ENCODE measurements at places on chromosomes 11 and 22.

DNA sequence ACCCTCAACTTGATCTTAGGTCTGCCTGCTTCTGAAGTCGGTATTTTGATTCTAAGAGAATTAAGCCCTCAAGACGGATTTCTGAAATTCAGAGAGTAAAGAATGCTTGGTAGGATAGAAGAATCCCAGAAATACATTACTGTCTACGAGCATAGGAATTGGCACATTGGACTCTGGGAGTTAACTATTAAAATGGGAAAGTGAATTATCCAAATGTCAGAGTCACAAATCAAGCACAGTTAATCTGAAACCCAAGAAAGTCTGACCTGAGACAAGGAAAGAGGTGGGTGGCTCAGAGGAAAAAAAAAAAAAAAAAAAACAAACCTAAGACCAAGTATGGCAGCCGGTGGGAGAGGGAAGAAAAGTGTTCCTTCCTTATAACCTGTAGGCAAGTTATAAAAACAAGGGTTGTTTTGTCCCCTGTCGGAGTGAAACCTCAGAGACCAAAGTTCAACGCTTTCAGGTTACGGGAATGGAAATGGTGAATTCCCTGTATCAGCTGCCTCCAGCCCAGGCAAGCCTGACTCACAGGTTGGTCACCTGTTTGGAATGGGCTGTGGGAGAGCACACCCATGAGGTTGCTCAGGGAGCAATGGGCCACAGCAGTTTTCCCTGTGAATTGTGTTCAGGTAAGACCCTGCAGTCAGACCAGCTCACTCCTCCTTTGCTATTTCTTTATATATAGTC, 139.0 kb downstream of the ETS1 start:
- DNase-seq = no peak

- peak; percentile 28 for DNase-seq
Observed at GRCh38 chr11:9574622-9575259, 1.3 kb downstream of the WEE1 start.

GRCh38 chr11:88266157-88266556, 71.4 kb downstream of the CTSC start:
- no peak for DNase-seq

- no peak for DNase-seq
Observed at GRCh38 chr22:22705328-22706100, 61.1 kb downstream of the GGTLC2 start.

GRCh38 chr11:94926698-94927237, 46.6 kb downstream of the CWC15 start:
- no peak for DNase-seq

DNA sequence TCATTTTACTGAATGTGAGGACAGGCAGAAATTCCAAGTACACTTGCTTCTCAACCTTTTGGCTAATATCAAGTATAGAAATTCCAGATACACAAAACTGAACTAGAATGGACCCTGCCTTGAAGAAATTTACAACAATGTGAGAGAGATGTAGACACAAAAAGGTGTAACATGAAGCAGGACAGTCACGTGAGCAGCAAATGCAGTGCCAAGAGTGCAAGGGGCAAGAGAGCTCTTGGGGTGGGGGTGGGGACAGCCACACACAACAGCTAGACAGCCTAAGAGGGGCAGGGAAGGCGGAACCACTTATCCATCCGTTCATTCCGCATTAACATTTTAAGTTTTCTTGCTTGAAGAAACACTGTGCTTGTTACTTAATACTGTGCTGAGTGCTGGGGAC, 28.9 kb downstream of the PLEKHA7 start:
- no peak for DNase-seq

GRCh38 chr11:12362857-12363256, 14.5 kb upstream of the PARVA start:
- DNase-seq = no peak

DNA sequence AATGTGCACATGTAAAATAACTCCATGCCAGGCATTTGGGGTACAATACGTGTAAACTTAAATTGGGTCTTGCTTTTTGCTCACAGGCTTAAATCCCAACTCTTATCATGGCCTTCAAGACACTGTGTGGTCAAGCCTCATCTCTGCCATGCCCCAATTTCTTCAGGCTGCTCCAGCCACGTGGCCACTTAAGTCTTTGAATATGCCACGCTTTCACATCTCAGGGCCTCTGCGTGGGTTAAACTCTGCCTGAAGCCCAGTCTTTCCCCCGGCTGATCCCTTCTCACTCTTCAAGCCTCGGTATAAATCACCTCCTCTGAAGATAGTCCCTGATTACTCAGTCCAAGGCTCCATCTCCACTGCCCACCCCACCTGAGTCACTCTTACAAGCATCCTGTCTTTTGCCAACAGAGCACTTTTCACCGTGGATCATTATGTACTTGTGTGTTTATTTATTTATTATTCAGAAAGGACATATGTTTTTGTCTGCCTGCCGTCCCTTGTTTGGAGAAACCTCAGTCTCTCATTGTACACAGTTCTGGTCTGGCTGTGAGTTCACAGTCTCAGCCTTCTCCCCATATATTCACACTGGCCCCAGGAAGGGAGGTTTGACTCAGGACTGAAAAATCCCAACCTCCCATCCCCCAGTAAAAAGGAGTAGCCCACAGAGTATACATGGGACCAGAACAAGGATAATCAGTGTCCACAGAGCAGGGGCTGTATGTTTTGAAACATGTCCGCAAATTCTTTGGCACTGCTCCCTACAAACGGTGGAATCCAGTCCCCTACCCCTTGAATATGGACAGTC, 344.7 kb downstream of the MN1 start:
- DNase-seq = no peak

DNA sequence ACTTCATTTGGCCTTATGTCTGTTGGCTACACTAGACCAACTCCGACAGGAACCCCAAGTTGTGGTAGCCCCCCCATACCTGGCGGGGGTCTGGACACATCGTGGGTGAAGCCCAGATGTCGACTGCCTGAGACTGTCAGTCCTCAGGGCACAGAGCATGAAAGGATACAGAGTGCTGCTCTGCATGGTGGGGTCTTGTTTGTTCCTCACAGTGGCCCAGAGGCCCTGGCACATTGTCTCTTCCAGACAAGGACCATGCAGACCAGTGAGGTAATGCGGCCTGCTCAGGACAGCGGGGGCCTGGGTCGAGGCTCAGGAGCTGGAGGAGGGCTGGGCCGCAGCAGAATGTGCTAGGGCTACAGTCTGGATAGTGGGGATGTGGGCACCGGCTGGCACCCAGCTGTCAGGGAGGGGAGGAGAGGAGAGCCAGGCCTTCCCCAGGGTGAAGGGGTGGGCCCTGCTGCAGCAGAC, 14.6 kb downstream of the CAPN5 start:
- DNase-seq = no peak

- peak; percentile 95 for DNase-seq
Observed at GRCh38 chr22:38870312-38870741, 1.7 kb downstream of the CBX6 start.

DNA sequence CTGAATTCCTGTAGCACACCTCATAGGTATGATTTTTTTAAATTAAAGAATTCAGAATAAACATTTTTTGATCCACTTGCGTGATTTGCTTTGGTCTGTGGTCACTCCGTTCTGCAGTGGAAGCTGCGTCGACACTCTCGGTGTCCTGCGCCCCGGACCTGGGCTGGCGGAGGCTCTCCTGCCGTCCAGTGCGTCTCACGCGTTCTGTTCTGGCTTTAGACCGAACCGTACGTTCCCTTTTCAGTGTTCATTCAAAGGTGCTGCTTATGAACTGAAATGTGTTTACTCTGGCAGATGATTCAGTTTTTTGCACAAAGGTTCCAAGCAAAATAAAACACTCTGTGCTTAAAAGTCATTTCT, 38.2 kb downstream of the CTTN start:
- no peak for DNase-seq

DNA sequence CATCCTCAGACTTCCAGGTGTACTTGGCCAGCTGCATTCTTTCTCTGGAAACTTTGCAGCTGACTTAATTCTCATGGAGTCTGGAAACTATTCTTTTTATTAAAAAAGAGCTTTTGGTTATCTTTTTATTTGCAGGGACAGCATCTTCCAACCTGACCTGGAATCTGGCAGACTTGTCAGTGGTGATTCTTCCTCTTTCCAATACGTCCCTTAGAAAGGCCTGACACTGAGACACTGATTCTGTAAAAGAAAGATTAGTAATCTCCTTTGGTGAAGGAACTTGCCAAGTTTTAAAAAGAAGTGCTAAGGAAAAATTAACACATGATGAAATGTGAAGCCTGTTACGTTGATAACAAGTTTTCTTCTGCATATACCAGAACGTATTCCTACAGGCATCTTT, 440.9 kb upstream of the RAG2 start:
- no peak for DNase-seq

DNA sequence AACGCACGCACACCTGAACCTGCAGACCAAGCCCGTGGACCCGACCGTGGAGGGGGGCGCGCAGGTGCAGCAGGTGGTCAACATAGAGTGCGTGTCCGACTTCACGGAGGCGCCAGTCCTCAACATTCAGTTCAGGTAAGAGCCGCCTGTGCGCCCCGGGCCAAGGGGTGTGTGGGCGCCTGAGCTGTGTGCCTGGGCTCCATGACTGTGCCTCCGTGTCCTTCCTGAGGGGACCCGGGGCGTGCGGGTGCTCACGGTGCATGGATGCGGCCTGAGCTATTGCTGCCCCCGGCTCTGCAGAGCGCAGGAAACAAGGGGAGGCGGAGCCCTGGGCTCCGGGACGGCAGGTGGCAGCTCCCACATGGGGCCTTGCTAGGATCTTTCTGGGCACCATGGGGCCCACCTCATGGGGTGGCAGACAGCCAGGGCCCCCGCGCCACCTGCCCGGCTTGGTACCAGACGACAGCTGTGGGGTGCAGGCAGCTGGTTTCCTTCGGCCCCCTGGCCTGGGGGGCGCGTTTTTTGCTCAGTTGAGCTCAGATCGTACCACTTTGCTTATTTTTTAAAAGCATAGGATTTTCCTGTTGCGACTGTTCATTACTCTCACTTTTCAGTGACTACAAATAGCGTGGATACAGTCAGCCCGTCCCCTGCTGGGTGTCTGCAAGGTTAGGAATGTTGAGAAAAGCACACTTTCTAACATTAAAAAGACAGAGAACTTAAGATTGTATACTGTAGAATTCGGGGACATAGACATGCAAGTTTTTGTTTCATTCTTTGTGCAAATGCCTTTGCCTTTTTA, 28.3 kb downstream of the MUC6 start:
- no peak for DNase-seq

DNA sequence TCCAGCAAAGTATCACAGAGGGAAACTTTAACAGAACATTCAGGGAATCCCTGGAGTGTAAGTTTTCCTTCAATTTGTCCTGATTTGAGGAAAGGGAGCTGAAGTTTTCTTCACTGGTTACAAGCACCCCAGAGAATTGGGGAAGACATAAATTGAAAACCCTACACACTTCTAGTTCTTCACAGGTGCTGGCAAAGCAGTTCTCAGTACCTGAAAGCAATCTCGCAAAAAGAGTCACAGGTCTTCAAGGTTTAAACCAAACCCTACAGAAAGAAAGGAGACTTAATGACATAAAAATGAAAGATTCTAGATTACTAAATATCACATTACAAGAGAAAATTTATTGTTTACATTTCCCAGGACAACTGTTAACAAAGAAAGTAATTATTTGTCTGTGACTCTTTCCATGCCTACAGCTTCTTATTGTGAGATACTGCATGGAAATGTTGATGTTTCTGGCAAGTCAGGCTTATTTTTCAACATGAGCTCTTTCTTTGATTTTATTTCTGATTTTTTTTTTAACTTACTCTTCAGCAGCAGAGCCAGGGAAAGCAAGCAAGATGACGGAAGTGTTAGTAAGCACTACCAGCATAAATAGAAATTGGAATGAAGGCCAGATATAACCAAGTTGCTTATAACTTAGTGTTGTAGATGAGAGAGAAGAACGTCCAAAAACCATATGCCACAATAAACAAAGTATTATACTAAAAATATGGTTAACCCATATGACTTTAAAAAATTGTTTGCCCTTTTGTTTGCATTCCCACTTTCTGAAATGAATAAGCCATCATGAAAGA, 44.1 kb downstream of the FANCF start:
- DNase-seq = no peak

DNA sequence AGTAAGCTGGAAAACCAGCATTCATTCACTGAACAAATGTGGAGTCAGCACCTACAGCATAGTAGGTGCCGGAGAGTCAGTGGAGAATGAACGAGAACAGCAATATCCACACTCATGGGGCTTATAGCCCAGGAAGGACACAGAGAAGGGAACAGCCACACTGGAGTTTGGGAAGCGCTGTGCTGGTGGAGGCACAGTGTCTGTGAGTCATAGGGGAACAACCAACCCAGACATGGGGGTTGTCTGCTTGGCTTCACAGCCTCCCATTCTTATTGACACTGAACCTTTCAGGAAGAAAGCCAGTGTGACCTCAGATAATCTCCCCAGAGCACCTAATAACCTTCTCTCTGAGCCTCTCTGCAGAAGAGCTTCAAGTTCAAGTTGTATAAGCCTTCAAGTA, 56.6 kb upstream of the UBASH3B start:
- DNase-seq = no peak

DNA sequence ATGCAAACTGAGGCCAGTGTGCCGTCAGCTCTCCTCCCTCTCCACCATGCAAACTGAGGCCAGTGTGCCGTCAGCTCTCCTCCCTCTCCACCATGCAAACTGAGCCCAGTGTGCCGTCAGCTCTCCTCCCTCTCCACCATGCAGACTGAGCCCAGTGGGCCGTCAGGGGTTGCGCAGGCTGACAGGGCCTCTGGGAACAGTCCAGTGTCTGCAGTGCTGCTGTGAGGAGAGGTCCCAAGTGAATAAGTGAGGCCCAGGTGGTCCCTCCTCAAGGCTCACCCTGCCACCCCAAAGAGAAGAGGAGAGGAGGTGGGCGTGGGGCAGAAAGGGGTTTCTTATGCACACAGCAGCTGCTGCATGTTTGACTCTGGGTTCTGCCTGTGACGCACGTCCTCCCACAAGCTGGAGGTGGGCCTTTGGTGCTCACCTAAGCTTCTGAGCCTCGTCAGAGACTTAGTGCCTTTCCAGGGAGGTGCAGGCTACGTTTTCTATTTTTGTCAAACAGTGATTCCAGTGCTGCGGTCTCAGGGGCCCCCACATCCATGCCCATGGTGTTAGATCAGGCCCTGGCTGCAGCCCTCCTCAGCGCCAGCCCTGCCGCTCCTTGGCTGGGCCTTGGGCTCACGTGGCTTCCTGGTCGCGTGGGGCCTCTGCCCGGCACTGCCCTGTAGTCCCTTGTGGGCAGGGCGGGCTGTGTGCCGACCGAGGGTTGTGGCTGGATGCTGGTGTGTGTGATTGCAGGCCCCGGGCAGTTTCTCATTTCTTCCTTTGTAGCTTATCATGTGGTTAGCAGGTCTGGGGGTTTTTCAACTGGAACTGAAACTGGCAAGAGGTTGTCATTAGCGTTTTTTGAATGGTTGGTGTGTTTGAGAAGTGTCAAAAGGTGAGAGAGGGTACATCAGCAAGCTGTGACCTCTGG, 7.1 kb downstream of the TPCN2 start:
- DNase-seq = peak; percentile 22

- DNase-seq = no peak
Observed at GRCh38 chr22:25602916-25603315, 38.4 kb downstream of the GRK3 start.

GRCh38 chr11:115151010-115151409, 353.2 kb downstream of the CADM1 start:
- DNase-seq = no peak
